Left forelimb (tissue), 1 donor: ENCODE measurements at places on chromosomes 4 and X.

DNA sequence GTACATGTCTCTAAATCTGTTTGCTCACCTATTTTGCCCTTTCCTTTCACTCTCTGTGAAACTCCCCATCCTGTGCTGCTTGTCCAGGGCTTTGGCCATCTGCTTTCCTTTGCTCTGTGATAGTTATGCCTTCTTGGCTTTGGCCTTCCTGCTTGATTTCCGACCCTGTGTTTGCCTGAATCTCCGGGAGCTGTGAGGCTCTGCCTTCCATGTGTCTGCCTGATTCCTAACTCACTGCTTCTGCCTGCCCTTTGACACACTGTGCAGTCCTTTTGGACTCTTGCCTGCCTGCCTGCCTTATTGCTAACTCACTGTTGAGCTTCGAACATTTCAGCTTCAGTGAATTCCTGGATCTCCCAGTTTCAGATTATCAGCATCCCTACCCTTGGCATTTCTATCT is 143.1 kb downstream of the C4orf33 start:
- DNase-seq, result no peak

DNA sequence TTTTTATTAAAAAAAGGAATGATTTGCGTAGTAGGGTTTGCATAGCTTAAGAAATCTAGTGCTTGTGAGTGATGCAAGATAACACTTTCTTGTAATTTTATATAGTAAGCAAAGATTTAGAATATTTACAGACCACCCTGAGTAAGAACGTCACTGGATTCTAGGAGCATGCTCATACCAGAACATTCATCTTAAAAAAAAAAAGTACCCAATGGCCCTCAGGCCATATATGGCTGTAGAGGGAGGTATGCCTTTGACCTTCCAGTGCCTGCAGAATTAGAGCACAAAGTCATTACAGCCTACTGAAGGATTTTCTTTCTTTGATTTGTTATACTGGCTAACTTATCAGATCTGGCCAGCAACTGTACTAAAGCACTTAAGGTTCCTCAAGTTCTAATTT is 236.3 kb upstream of the GYPA start:
- no peak for DNase-seq

DNA sequence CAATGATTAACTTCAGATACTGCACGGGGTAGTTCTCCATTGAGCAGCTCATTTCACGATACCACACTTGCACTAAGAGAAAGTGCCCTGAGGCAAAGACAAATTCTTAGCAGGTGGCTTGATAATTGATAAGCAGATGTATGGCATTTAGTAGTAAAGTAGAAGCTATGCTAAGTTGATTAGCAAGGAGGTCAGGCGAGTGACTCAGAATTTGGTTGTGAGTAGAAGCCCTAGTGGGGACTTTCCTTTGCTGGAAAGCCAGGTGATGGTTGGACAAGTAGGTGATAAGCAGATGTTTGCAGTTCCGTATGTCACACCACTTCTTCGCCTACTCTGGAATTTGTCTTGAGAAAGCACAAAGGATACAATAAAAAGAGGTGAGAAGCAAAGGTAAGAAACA is 58.7 kb downstream of the TLL1 start:
- DNase-seq, result no peak

DNA sequence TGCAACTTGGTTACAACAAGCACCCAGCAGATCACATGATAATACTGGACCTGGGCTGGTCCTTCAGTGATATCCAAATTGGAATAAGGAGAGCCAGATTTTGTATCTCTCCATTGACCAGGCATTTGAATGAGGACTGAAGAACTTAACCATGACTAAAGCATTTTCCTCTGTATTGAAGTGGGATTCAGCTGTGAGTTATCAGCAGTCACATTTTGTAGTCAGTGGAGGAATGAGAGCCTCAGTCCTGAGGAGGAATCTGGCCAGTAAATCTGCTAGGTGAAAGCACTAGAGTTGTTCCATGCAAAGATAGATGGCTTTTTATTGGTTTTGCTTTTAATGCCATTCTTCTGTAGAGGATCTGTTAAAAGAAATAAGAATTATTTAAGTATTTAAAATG is 1506.0 kb downstream of the PCDH7 start:
- DNase-seq, result no peak

DNA sequence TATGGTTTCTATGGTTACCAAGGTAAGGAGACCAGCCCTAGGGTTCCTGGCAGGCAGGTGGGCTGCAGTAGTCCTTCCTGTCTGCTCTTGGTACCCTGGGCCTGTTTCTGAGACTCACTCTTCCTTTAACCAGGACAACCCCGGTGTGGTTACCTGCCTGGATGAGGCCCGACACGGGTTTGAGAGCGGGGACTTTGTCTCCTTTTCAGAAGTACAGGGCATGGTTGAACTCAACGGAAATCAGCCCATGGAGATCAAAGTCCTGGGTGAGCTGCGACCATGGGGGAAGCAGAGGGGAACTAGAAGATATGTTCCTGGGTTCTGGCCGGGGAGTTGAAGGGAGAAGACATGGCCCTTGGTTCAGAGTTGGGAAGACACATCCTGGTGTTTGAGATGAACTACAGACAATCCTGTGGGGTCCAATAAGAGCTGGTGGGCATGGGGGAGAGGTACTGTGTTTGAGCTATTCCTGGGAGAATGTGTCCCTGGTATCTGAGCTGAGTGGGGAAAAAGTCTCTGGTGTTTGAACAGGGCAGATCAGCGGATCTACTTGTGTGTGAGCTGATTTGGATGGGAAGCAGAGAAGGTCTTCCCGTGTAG is 7.8 kb downstream of the UBA1 start:
- no peak for DNase-seq

DNA sequence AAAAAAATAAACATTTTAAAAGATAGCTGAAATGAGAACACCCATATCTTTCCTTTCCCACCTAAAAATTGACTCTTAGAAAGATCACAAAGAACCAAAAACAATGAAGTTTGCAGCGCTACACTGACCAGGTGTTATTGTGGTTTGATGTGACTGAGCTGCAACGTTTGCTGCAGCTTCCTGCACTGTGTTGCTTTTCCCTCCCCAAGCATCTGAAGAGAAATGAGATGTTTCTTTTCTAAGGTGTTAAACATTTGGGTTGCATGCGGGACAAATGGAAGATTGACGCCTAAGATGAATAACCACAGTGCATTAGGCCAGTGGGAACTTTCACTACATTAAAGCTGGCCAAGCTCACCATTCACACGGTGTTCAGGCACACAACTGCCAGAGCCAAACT is 8.9 kb downstream of the LEF1 start:
- DNase-seq, result no peak

DNA sequence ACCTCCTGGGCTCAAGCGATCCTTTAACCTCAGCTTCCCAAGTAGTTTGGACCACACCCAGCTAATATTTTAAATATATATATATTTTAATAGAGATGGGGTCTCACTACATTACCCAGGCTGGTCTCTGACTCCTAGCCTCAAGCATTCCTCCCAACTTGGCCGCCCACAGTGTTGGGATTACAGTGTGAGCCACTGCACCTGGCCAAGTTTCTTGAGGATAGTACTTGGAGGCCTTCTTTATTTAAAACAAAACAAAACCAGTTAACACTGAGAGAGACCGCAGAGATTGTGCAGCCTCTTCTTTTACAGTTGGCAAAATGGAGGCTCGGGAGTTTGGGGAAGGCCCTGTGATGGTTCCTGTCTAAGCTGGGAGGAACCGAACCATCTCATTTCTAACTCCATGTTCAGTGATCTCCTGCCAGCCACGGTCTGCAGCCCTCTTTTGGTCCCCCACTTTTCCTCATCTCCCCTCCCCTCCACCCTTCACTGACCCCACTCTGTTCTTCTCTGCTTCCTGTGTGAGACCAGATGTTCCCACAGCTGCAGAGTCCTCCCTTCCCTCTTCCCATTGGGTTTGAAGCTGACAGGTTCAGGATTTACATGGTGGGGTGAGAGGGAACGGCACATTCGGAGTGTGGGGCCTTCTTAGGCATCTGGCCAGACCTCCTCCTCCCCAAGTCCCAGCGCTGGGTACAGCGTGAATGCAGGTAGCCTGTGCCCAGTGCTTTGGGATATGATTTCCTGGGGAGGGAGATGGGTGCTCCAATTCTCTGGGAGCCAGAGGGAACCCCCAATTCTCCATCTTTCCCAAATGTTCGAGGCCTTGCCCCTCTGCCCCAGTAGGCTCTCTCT is 1.4 kb upstream of the SORCS2 start:
- DNase-seq, result peak; percentile 68

DNA sequence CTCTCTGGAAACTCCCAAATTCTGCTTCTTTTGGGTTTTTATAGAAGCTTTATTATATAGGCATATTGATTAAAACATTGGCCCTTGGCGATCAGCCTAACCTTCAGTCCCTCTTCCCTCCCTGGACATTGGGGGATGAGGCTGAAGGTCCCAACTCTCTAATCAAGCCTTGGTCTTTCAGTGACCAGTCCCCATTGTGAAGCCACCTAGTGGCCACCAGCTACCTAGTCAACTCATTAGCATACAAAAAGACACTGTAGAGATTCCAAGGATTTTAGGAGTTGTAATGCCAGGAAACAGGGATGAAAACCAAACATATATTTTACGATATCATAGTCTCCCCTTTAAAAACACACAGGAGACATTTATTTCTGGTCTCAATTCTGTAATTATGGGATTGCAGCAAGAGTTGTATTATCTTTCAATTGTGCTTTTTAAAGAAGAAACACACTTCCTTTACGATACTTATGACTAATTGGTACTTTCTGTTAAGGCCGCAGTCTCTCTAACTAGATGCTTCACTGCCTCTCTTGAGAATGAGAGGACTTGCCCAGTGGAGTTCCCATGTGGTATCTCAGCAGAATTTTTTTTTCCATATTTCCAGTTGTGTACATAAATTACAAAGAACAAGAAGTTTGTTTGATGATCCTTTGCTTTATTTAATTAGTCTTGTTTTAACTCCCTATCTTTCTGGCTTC is 58.2 kb downstream of the WDR17 start:
- DNase-seq, result no peak

GRCh38 chrX:39689376-39690104 is 408.2 kb downstream of the BCOR start:
- DNase-seq, result no peak

- no peak for DNase-seq
These were observed 58.9 kb downstream of the HAUS3 start for GRCh38 chr4:2182994-2183393.

GRCh38 chr4:2796849-2797544 is 4.1 kb downstream of the SH3BP2 start:
- no peak for DNase-seq

DNA sequence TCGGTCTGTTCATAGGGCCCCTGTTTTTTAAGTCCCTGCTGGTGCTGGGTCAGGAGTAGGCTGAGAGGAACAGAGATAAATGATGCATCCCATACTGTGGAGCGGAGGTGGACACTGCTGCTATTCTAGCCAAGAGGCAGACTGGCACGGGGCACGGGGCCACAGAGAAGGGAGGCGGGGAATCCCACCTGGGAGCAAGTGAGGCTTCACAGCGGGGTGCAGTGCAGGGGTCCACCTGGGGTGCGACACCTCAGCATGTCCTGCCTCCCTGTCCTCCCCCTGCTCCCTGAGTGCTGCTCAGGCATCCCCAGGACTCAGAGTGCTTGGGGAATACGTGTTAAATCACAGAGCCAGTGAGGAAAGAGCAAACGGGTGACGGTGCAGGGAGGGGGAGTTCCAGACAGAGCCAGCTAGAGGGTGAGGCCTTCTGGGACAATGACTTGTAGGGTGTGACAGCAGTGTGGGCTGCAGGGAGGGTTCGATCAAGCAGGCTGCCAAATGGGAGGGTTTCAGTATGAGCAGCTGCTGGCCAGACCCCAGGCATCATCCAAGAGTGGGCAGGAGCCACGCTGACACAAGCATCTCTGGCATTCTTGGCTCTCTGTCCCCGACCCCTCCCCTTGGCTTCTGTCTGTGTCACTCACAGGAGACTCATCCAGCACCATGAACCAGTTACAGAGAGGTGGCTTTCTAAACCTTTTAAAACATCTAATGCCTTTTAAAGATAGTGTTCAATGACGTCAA is 13.7 kb upstream of the HTRA3 start:
- peak; percentile 83 for DNase-seq

GRCh38 chr4:183328832-183329231 is 6.6 kb upstream of the CLDN24 start:
- DNase-seq, result no peak
